Stimulated activated CD4-positive, alpha-beta T cell treated with anti-CD3 and anti-CD28 coated beads, Interleukin-2, amount 100 ng/mL, for 24 hours (primary cell): ENCODE measurements at places on chromosomes 12 and 14.

DNA sequence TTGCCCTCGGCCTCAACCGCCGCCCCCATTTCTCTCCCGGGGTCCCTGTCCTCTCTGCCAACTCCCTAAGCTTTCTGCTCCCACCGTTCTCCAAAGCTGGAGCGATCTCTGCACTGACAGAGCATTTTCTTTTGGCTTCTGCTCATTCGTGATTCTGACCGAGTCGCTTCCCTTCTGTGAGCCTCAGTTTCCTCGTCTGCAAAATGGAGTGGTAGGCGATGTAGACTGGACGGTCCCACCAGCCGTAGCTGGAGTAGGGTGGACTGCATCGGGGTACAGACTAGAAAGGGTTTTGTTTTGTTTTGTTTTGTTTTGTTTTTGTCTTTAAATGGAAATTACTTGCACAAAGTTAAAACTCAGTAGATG, 2.4 kb downstream of the VSX2 start:
- no peak for DNase-seq

DNA sequence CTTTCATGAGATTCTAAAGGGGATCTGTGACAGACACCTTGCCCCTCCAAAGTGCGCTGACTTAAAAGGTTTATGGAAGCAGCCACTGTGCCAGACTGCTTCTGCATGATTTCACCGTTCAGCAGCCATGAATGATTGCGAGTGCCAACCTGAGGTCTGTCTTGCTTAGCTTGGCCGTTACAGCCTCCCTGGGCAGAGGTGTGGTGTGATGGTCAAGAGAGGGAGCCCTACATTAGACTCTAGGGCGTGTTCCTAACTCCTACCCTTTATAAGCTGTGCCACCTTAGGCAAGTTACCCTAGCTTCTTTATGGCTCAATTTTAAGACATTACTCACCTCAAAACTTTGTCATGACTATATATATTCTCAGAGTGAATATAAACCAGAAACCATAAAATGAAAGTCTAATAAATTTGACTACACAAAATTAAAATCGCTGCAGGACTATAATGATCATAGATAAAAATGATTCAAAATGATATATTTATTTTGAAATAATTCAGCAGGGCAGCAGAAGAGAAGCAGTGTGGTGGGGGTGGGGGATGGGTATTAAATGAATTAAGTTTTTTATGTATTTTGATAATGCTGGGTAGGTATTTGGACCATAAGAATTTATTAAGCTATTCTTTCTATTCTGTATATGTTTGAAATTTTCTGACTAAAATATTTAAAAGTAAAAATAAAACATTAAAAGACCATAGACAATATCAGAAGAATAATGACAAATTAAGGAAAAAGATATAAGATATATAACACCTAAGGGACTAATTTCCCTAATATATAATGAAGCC, 47.7 kb upstream of the MBIP start:
- no peak for DNase-seq

DNA sequence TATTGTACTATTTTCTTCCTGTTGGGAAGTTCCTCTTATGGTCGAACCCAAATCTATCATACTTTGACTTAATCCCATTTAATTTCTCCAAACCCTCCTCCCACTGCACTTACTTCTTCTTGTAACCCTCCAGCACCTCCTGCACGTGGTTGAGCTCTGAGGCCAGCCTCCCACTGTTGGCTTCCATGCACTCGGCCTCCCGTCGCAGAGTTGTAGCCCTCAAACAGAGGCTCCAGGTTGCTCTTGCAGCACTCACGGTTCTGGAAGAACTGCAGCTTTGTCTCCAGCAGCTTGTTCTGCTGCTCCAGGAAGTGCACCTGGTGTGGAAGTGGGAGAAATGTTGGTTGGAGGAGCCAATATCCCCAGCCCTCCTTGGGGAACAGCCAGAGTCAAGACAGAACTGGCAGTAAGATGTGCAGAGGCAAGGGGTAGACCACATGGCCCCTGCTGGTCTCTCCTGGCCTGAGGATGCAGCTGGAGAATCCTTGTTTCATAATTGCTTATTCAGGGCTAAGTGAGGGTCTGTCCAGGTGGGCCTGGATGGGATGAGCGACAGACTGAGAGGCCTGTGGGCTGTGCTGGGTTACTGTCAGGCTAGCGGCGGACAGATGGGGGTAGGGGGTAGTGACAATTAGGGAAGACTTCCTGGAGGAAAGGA, 18.4 kb upstream of the KRT86 start:
- no peak for DNase-seq

DNA sequence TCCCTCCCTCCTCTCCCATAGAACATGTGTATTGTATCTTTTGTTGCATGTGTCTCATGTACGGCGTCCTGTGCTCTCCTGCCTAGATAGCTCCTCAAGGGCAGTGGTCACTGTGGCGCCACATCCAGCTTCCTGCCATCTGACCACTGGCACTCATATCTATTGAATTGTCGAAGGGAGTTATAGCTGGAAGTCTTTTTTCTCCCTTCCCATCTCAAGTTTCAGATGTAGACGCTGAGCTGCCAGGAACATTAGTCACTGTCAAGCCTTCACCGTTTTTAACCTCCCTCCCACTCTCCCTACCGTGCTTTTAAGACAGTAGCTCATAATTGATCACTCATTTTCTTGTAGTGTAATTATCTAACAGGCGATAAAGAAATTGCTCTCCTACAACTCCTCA, 33.0 kb downstream of the MTHFD1 start:
- no peak for DNase-seq

- DNase-seq: peak; percentile 19
These were observed 47.6 kb downstream of the MYBPC1 start for GRCh38 chr12:101642115-101643067.

DNA sequence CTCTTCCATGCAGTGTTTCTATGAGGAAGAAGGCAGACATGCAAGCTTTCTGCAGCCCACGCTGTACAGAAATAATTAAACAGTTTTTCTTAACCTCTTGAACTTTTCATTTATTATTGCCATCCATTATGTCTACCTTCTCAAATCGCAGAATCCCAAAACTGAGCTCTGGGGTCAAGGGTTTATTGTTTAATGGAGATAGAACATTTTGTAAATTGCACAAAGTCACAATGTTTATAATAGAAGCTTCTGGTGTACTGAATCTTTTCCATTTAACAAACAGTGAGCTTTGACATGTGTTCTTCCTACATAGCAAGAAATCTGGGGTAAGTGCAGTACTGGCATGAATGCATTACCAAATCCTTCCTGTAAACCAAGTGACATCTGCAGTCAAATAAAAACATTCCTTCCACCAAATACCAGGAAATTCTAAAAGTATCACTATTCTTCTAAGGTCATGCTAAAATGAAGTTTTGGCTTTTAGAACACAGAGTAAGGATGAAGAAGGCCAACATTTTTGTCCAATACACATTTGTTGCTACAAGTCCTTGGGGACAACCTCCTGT, 385.3 kb upstream of the DDHD1 start:
- no peak for DNase-seq

DNA sequence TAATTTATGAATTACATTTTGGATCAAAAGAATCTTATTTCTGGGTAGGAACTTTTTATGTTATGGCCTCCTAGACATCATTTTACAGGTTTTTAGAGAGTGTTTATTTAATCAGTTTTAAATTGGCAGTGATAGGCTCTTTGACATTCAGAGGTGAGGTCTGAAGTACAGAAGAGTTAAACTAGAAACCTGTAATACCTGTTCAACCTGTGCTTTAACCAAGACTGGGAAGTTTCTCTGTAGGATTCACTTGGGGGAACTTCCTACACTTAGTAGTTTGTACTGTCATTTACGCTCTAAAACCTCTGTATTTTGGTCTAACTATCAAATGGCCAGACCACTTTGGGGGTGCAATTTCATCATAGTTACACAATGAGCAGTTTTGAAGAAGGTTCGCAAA, 35.9 kb downstream of the PLEKHA5 start:
- no peak for DNase-seq

DNA sequence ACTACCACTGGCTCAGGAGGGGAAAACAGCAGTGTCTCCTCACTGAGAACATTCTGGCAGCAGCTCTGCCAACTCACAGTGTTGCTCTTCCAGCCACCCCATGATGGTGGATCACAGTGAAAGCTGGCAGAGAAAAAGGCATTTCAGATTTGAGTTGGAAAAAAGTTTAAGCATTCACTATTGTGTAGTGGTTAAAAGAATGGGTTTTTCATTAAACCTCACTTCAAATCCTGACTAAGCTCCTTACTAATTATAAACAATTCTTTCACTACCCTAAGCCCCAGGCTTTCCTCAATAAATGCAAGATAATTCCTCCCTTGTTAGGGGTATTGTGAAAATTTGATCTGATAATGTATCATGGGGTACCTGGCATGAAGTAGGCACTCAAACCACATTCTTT, 518.1 kb downstream of the SNAPC1 start:
- no peak for DNase-seq

GRCh38 chr12:1564067-1564466, 30.3 kb downstream of the FBXL14 start:
- DNase-seq: no peak

GRCh38 chr14:61575126-61575525, 120.2 kb upstream of the HIF1A start:
- no peak for DNase-seq

DNA sequence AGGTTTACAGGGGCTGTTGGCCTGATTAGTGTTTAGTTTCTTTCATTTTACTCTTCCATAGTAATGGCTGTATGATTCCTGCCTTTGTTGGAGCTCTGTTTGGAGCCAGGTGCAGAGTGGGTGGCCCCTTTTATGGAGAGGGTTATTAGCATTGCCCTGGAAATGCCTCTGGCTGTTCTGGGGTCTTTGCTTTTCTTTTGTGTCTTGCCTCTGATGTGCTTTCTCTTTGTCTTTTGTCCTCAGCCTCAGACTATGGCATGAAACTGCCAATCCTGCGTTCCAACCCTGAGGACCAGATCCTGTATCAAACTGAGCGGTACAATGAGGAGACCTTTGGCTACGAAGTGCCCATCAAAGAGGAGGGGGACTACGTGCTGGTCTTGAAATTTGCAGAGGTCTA, 6.9 kb downstream of the MLEC start:
- no peak for DNase-seq

- no peak for DNase-seq
These were observed at the start of gene MMP19 for GRCh38 chr12:55842681-55843429. TSS of gene MMP19 (minus strand) at chr12:55842936. CDS start at chr12:55842830, 106 bp downstream.

DNA sequence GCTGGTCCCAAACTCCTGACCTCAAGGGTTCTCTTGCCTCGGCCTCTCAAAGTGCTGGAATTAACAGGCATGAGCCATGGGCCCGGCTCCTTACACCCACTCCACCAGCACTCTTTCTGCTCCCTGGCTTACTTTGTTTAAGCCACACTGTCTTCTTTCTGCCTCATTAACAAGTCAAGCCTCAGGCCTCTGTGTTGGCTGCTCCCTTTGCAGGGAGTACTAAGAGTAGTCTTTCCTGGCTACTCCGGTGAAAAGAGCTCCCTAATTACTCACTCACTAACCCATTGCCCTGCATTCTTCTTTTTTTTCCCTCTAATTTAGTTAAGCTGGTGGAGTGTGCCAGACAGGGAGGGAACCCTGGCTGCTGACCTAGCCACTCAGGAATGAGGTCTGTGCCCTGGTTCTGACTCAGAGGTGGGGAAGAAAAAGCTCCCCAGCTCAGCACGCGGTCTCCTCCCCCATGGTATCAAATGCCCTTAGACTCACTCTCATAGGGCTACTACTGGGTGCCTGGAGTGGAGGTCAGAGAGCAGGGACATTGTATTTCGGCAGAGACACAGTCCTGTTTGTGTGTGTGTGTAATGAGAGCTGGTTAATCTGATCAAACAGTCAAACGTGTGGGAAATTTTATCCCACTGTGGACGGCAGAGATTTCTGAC, 19.8 kb downstream of the GALNT6 start:
- DNase-seq: no peak

- no peak for DNase-seq
These were observed 159.4 kb downstream of the TSPAN9 start for GRCh38 chr12:3236345-3237187.

- DNase-seq: no peak
These were observed 148.4 kb downstream of the DPF3 start for GRCh38 chr14:72745546-72745945.

- DNase-seq: no peak
These were observed 174.2 kb upstream of the SLC38A2 start for GRCh38 chr12:46546634-46547273.

DNA sequence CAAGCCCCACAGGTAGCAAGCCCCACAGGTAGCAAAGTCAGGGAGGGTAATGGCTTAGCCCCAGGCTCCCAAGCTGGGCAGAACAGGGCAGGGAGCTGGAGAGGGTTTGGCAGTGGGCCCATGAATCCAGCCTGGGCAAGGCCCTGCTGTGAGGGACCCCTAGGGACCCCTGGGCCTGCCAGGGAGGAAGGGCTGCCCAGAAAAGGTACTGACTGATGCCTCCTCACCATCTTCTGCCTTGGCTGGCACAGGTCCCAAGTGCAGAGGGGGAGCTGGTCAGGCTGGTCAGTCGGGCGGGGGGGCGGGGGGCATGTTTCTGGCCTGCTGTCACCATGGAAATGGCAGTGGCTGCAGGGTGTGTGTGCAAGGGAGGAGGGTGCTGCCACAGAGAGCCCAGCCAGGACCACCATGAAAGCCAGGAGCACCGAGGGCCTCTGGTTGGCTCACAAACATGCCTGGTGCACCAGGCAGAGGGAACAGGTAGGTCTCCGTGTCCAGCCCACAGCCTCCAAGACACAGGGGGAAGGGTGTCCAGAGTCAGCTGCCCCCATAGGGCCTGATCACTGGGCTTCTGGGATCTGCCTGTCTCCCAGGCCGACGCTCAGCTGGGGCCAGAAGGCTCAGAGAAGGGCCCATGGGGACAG, 1.5 kb upstream of the CRIP2 start:
- DNase-seq: no peak

GRCh38 chr14:54310151-54310850, 86.5 kb upstream of the CDKN3 start:
- DNase-seq: no peak

DNA sequence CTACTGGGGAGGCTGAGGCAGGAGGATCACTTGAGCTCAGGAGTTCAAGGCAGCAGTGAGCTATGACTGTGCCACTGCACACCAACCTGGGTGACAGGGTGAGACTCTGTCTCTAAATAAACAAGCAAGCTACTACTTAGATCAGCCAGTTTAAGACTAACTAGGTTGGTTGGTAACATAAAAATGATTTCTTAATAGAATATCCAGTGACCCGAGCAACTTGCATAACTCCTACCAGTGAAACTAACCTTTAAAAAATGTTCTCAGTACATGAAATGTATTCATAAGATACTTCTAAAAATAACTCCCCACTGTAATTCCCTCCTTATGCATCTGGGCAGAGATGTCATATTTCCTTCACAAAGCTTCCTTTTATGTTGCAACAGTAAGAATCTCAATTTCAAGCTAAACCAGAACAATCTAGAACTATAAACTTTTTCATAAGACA, 15.9 kb downstream of the TAOK3 start:
- peak; percentile 12 for DNase-seq

GRCh38 chr14:39267608-39268005, 33.9 kb downstream of the MIA2 start:
- no peak for DNase-seq

DNA sequence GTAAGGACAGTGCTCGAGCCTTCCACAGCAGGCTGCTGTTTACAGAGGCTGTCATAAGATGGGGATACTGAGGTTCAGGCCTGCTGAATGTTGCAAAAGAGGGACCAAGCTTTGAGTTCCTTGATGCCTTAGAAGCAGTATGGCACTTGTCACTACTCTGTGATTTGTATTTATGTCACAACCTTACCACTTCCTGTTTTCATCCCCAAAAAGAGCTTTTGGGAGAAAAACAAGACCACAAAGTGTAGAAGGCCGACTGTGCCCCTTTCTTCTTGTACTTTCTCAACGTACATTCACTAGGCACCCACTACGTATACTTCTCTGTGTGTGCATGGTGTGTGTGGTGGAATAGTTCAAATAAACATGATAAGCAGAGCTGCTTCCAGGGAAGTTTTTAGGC, 90.1 kb downstream of the DRAM1 start:
- no peak for DNase-seq

GRCh38 chr14:58171090-58171489, 19.1 kb upstream of the ARMH4 start:
- DNase-seq: peak; percentile 49
